Umbilical cord (tissue), 2 donors: ENCODE measurements at places on chromosomes 1 and 21.

- no peak for DNase-seq
Measured at GRCh38 chr21:31052489-31053142, 14.3 kb upstream of the KRTAP19-8 start.

DNA sequence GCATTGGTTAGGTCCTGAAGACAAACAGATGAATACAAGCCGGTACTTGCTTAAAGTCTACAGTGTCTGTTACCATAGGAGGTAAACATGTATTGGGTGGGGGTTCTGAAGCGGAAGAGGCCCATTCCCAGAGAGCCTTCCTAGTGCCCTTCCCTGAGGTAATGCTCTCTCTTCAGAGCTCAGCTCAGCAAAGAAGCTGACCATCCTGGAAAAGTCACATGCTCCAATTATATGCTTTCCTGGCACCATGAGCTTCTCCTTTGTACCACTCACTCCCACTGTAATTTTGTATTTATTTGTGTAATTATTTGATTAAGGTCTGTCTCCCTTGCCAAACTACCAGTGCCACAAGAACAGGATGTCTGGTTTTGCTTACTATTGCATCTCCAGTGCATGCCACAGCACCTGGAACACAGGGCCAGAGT is 42.0 kb downstream of the RAB3B start:
- DNase-seq, result no peak

GRCh38 chr1:241639623-241640148 is 483 bp downstream of the CHML start:
- no peak for DNase-seq

DNA sequence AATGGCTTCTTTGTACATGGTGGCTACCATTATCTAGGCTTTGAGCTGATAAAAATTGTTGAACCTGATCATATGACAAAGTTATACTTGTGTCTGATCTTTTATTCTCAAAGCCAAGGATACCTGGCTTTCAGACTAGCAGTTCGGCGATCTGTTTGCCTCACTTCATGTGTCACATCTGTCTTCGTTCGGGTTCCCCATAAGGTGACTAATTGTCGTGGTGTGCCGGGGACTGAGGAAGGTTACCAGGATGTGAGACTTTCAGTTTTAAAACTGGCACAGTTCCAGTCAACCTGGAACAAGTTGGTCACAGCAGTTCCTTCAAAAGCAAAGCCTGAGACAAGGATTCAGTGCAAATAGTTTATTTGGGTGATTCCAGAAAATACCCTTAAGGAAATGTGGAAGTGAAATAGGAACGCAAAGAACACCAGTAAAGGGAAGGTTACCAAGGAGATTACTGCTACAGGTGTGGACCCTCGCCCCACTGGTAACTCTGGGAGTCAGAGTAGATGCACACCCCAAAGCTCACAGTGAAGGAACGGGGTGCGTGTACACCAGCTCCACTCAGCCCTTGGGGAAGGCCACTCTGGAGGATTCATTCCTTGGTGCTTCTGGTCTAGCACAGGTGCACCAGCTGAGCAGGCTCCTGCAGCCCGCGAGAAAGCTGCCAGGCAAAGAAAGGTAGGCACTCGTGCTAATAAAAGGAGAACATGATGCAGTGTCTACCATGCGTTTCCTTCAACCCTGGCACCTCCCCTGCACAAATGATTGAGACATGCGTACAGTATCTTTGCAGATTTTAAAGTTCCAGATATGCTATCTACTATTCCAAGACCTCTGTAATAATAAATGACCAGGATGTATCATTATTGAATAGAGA is 69.0 kb downstream of the VWA5B1 start:
- DNase-seq, result no peak

DNA sequence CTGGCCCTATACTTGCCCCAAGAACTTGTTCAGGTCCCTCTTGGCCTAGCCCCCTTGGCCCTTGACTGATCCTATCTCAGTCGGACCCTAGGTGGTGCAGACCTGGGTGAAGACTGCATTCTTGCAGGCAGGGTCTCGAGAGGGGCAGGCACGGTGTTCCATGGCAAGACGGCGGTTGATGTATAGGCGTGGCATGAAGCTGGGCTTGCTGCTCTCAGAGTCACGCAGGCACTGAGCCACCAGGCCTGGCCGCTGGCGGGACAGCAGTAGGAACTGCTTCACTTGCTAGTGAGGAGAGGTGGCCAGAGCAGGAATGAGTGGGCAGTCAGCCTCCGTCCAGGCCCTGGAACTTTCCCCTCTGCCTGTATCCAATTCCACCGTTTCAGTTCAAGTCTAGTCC is 3.8 kb downstream of the HECTD3 start:
- DNase-seq, result no peak

- DNase-seq, result no peak
Measured at GRCh38 chr1:176552999-176553398, 90.0 kb downstream of the PAPPA2 start.

GRCh38 chr1:110008971-110009565 is 24.5 kb downstream of the AHCYL1 start:
- DNase-seq, result no peak

DNA sequence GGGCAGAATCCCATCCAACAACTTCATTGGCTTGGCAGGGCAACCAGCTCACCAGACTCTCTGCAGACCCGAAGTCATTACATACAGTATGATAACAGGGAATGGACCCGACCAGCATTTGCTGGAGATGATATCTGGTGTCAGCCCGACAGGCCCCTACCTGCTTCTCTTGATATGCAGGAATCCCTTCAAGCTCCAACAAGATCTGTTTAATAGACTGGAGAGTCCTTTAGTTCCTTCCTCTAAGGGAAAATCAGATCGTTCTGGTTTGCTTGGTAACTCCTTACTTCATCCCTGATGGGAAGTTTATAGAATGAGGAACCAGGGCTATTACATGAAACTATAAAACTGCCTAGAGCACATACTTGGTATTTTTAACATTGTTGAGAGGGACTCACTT is 61.2 kb downstream of the EDARADD start:
- DNase-seq, result peak; percentile 65

DNA sequence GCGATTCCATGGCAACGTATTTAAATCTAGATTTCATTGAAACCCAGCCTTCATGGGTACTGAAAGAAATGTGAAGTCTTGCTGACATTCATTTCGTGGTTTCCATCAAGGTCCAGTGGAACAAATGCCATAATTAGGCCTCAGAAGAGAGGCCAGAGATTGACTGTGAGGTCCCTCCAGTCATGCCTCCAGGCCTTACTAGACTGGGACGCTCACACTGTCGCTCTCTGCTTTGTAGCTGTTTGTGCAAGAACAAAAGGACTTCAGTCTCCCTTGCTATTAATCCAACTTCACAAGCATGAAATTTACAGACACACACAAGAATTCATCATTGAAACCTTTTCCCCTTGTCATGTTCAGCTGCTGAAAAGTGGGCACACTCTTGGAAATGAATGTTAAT is 180.4 kb upstream of the FOXD3 start:
- no peak for DNase-seq

- no peak for DNase-seq
Measured at GRCh38 chr1:24861821-24862727, 68.0 kb downstream of the RUNX3 start.

- DNase-seq, result no peak
Measured at GRCh38 chr1:17692645-17693044, 62.5 kb upstream of the ACTL8 start.

DNA sequence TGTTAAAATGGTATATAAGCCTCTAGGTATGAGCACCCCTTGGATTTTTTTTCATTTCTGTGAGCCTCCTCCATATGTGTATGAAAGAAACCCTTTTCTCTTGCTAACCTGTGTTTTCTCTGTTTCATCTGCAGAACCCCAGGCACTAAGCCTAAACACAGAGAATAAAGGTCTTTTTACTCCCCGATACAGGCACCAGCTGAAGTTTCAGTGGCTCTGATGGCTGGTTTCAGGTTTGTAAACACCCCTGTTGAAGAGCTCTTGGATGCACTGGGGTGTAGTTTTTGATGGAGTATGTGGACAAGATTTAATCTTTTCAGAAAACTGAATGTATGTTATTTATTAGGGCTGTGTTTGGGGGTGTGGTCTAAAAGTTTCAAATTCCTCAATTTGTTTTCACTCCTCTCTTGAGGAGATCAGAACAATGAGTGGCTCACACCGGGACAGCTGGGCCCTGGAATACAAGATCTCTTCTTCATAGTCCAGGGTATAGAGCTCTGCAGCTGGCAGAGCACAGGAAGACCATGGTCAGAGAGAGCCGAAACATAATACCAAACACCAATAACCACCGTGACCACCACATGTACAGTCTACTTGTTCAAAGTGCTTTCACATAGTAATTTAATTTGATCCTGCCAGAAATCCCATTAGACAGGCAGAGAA is 50.2 kb upstream of the VTCN1 start:
- DNase-seq, result no peak

DNA sequence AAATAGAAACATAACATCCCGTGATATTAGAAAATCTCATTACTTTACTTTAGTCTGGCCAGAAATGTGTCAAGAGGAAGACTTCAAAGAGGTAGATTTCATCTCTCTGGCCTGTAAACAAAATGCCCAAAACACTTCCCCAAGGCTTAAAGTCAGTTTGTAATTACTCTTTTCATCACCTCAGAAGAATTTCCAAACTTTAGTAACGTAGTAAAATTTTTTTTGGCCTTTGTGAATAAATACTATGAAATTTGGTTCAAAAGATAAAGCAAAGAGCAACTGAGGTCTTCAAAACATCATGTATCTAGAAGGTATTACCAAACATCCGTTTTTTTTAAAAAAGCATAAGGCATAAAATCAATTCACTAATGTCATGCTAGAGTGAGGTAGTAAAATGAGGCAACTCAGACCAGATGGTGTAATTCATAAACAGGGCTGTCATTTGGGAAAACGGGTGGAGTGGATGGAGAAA is 51.4 kb downstream of the LEPR start:
- no peak for DNase-seq

GRCh38 chr1:68495532-68495931 is 1.4 kb downstream of the DEPDC1 start:
- DNase-seq, result peak; percentile 13

DNA sequence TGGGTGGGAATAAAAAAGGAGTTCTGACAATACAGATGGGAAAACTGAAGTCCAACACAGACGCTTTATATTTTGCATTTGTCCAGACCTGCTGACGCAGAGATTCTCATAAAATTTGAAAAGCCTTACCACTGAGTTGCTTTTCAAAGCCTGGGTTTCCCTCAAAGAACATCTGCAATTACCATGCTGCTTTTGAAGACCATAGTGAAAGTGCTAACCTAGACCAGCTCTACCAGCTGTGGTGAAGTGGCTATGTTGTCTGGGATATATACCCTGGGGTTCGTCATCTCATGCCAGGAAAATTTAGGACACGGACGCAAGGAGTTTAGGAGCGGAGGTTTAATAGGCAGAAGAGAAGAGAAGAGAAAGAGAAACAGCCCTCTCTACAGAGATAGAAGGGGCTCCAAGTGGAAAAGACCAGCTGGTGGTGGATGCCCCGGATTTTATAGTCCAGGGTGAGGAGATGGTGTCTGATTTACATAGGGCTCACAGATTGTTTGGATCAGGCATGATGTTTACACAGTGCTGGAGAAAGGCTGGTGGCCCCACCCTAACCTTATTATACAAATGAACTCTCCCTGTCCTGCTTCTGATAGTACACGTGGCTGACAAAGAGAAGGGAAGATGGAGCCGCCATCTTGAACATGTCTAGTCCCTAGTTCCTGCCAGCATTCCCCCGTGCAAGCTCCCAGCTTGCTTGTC is 73.8 kb downstream of the AK4 start:
- no peak for DNase-seq

DNA sequence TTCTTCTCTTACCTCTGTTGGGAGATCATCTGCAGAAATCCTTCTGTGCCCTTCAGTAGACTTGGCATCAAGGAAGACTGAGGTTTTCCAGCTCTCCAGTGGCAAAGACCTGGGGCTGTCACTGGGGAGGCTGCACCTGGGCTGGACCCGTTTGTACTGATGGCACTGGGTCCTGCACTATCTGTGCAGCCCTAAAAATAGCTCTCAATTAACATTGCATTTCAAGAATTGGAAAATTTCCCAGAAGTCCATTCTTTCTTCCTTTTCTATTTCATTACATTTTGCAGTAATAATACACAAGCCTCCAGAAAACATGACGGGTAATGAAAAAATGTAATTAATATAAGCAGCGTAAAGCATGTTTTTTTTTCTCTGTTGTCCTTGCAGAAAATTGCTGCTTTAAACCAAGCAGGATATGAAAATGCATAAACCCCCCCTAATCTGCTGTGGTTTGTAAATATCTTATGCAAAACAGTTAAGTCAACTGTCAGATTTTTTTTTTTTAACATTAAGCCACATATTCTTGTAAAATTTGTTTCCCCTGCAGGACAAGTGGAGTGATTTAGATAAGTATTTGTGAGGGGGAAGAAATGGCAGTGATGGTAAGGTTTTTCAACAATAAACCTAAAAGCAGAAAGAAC is 64.9 kb downstream of the LMO4 start:
- no peak for DNase-seq

DNA sequence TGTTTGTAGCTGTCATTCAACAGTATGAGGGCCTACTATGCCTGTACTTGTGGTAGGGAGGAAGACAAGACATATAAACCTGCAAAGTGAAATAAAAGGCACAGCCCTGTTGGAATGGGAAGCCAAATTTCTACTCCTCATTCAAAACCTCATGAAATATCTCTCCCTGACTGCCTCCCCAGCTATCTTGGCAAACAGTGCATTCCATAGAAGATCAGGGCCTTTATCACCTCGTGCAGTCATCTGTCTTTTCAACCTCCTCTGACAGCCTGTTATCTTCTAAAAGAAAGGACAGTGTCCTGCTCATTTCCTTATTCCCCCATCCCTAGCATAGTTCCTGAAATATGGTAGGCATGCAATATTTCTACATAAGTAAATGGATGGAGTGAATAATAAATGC is 71.0 kb downstream of the SH3GLB1 start:
- peak; percentile 40 for DNase-seq

- no peak for DNase-seq
Measured at GRCh38 chr1:6133146-6133895, 46.8 kb downstream of the CHD5 start.

DNA sequence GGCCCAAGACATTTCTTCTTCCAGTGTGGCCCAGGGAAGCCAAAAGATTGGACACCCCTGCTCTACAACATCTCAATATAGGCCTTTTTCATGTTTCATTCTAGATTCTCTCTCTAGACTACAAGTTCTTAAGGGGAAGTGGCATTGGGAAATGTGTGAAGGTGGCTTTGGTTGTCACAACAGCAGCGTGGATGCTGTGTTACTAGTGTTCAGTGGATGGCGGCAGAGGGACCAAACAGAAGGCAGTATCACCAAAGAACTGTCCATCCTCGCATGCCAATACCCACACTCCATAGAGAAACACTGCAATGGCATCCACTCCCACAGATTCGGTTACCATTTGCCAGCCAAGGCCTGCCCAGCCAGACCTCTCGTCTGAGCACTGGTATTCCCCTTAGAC is 24.3 kb upstream of the IFNAR2 start:
- DNase-seq, result no peak

DNA sequence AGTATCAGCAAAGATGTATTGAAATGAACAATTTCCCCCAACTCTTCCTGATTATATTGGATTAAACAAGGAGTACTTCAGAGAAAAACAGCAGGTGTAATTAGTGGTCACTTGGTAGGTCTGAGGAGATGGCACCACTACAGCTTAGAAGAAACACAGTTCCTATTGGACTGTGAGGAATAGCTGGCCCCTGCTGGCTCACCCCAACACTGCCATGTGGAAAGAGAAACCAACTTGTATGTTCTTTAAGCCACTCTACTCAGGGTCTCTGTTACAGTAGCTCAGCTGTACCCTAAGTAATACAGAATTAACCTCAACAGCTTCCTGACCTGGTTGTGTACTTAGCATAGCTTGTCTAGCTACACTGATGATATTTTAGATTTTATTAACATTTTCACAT is 26.5 kb upstream of the MTR start:
- no peak for DNase-seq

GRCh38 chr1:224920930-224921329 is 8.5 kb upstream of the DNAH14 start:
- no peak for DNase-seq

- DNase-seq, result peak; percentile 37
Measured at GRCh38 chr1:206921772-206922265, at the start of gene FCMR. Gene FCMR, minus strand, starts transcription at chr1:206921941. Its CDS starts 87 bp downstream, at chr1:206921854.
